ENCODE measurements at places on chromosomes 2 and 18. TPM values are rescaled to one million over a fixed set of nuclear protein-coding genes. Genes with fewer than 3 reads are reported as not detected.

The ANKRD62 gene
- not detected for total RNA-seq

- no peak overlapping the region for H3K4me3 ChIP-seq
- H3K4me1 ChIP-seq, result no peaks in the 10 kb centered on the region
- peak overlapping the region; percentile 77 for H3K27ac ChIP-seq
- H3K36me3 ChIP-seq, result peaks cover 2% of the 10 kb centered on the region
- peak; percentile 78 for DNase-seq
These were observed 48.0 kb downstream of the TRABD2A start for GRCh38 chr2:84832772-84833461.

DNA sequence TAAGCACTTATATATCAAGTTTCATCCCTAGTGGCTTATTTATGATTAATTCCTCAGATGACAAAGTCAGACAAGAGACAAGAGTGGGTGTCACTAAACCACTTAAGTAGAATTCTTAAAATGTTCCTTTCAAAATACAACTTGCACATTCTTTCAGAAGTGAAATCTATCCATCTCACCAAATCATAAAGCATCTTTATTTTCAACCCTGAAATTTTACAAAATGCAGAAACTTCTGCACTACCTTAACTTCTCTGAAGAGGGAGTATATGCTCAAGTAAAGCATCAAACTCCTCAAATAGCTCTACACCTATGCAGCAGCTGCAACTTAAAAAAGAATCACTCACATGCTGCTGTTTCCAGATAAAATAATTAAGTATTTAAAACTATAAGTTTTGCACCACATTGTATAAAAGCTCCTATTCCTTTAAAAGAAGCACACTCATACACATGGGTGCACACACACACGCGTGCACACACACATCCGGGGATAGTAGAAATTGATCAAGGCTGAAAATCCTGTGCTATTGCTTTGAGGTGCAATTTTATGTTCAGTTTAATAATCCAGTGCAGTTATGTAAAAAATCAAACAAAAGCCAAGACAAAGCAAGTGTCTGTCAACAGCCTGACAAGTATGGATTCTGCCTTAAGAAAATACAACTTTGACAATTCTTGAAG lies 244.5 kb downstream of the TCF4 start:
- no peak overlapping the region for H3K27ac ChIP-seq
- H3K4me3 ChIP-seq, result no peak overlapping the region
- H3K4me1 ChIP-seq, result peaks cover 11% of the 10 kb centered on the region
- H3K27me3 ChIP-seq, result no peaks in the 10 kb centered on the region
- DNase-seq, result no peak
- no peaks in the 10 kb centered on the region for H3K36me3 ChIP-seq

- H3K27me3 ChIP-seq, result peaks cover 34% of the 10 kb centered on the region
- no peak overlapping the region for H3K4me3 ChIP-seq
- DNase-seq, result no peak
These were observed 45.5 kb downstream of the SERPINB7 start for GRCh38 chr18:63820694-63821093.

The TMEM17 gene
- 0.98 TPM for total RNA-seq

The PROM2 gene
- 2.9 TPM for total RNA-seq

GRCh38 chr18:73059280-73059679 lies 191.5 kb upstream of the NETO1 start:
- DNase-seq, result no peak
- no peak overlapping the region for H3K4me3 ChIP-seq
- no peak overlapping the region for H3K27ac ChIP-seq
- no peaks in the 10 kb centered on the region for H3K27me3 ChIP-seq
- no peaks in the 10 kb centered on the region for H3K4me1 ChIP-seq
- no peaks in the 10 kb centered on the region for H3K36me3 ChIP-seq

- H3K4me3 ChIP-seq, result no peak overlapping the region
- no peaks in the 10 kb centered on the region for H3K4me1 ChIP-seq
- no peak for DNase-seq
- H3K27me3 ChIP-seq, result no peaks in the 10 kb centered on the region
- H3K27ac ChIP-seq, result no peak overlapping the region
These were observed 8.5 kb downstream of the STEAP3 start for GRCh38 chr2:119231975-119232665.

DNA sequence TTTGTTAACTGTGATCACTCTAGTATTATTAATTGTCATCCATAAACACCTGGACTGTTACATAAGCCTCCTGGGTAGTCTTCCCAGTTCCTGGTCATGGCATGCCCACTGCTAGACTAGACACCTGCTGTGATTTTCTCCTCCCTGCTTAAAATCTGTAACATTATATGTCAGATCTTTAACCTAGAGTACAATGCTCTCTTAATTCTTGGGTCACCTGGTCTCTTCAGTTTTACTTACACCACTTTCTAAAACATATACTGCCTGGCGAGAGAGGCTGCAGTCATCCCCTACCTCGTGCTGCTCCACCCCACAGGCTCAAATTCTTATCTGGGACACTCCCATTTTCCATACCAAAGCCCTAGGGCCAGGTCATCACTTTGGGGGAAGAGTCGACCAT lies 161.3 kb downstream of the CDH2 start:
- H3K36me3 ChIP-seq, result no peaks in the 10 kb centered on the region
- no peak overlapping the region for H3K4me3 ChIP-seq
- no peak for DNase-seq
- no peak overlapping the region for H3K27ac ChIP-seq

The ANKAR gene
- total RNA-seq, result 18.9 TPM

DNA sequence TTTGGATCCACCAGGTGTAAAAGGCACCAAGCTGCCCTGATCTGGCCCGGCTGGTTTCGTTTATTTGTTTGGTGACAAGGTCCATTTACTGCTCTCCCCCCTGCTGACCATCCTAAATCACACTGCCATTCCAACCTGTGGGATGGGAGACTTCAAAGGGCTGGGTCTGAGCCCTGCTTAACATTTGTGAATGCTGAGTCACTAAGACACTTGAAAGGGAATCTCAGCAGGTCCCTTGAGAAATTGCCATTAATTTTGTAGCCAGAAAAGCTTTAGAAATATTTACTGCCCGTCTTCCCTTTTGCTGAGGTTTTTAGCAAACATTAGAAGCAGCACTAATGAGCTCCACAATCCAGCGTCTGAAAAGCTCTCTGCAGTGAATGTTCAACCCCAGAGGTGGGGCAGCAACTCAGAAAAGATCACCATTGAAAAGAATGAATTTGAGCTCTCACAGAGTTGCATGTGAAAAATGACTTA lies 133.8 kb downstream of the ARL4C start:
- no peak for DNase-seq
- H3K27me3 ChIP-seq, result no peaks in the 10 kb centered on the region
- H3K27ac ChIP-seq, result no peak overlapping the region
- H3K36me3 ChIP-seq, result no peaks in the 10 kb centered on the region
- no peaks in the 10 kb centered on the region for H3K4me1 ChIP-seq
- H3K4me3 ChIP-seq, result no peak overlapping the region

The SPOPL gene
- 33.4 TPM for total RNA-seq

DNA sequence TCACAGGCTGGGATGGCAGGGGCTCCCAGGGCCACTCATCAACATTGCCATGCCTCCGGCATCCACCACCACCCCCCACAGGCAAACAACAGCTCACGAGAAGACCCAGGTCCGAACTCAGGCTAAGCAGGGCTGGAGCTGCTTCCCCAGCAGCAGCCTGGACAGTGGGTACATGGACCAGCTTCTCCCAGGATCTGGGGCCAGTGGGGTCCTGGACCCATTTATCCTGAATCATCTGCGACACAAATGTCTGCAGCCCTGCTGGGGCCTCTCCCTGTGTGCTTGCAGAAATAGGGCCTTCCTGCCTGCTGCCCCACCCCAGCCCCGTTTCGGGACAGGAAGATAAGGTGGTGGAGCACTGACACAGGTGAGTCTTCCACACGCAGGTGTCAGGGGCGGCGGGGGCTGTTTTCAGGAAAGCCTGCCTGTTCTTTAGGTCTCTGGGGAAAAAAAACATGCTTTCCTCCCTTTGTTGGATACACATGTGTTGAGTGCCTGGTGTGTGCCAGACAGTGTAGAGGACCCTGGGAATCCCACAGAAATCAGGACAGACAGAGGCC lies 4.5 kb downstream of the PRLH start:
- no peak overlapping the region for H3K27ac ChIP-seq
- H3K4me1 ChIP-seq, result no peaks in the 10 kb centered on the region
- H3K27me3 ChIP-seq, result no peaks in the 10 kb centered on the region
- no peaks in the 10 kb centered on the region for H3K36me3 ChIP-seq
- no peak overlapping the region for H3K4me3 ChIP-seq

DNA sequence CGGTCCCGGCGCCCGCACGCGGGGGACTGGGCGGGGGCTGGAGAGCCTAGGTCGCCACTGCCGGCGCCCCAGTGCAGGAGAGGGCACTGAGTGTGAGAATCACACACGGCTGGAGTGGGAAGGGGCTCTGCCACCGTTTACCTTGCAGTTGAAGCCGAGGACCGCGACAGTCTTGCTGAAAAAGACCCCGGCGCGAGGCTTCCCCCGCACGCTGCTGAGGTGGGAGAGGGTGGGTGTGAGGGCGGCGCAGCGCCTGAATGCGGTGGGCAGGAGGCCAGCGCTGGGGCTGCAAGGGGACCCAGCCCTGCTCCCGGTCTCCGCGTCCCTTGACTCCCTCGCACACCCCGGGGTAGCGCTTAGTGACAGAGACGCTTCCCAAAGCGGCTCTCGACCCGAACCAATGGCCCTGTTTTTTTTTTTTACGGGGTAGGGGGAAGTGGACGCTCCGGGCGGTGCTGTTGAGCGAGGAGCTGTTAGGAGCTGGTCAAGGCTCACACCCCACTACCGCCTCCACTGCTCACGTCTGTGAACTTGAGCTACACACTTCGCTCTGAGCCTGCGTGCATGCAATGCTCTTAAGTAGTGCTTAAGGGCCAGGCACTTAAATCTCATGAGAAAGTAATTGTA lies 794 bp downstream of the NOTO start:
- H3K27ac ChIP-seq, result no peak overlapping the region
- peak overlapping the region; percentile 59 for H3K4me3 ChIP-seq
- peaks cover 74% of the 10 kb centered on the region for H3K27me3 ChIP-seq
- H3K4me1 ChIP-seq, result peaks cover 10% of the 10 kb centered on the region

DNA sequence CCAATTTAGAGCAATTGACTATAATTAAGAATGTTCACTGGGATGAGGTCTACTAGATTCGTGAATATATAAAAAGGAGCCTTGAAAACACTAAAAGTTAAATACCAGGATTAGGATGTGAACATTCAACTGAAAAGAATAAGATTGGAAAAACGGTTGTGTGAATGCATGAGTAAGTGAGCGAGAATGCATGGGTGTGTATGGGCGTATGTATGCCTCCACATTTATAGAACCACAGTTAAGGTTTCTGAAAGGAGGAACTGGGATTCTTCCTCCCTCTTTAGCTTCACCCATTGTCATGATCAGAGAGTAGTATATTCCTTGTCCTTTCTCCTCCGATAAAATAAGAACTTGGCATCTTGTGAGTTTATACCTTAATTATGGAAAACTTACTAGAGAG lies 151.1 kb upstream of the UBE2E3 start:
- H3K27ac ChIP-seq, result no peak overlapping the region
- H3K27me3 ChIP-seq, result no peaks in the 10 kb centered on the region
- no peaks in the 10 kb centered on the region for H3K4me1 ChIP-seq

The GBX2 gene
- total RNA-seq, result 0.69 TPM

DNA sequence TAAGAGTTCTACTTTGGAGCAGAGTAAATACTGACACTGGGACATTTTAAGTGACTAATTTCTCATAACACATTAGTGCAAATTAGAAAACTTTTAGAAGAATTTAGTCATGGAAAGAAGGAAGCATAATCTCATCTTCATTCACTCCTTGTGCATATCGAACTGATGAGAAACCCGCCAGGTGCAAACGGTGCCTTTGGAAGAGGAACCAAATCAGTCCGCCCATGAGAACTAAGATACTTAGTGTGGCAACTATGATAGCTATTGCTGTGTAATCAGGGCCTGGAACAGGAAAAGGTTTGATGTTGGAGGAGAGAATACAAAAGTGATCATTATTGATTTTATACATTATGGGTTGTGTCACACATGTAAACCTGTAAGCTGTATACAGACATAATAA lies 6.9 kb upstream of the CD302 start:
- H3K4me3 ChIP-seq, result no peak overlapping the region
- H3K27ac ChIP-seq, result no peak overlapping the region
- DNase-seq, result no peak
- peaks cover 54% of the 10 kb centered on the region for H3K36me3 ChIP-seq
- no peaks in the 10 kb centered on the region for H3K27me3 ChIP-seq

- DNase-seq, result no peak
These were observed 117.1 kb upstream of the BOD1L2 start for GRCh38 chr18:57029761-57030160.

- no peak for DNase-seq
- H3K27me3 ChIP-seq, result no peaks in the 10 kb centered on the region
- no peaks in the 10 kb centered on the region for H3K4me1 ChIP-seq
- H3K36me3 ChIP-seq, result no peaks in the 10 kb centered on the region
- H3K27ac ChIP-seq, result no peak overlapping the region
These were observed 70.0 kb downstream of the TMEM18 start for GRCh38 chr2:607172-607571.

The LAMA1 gene
- total RNA-seq, result 2.1 TPM

DNA sequence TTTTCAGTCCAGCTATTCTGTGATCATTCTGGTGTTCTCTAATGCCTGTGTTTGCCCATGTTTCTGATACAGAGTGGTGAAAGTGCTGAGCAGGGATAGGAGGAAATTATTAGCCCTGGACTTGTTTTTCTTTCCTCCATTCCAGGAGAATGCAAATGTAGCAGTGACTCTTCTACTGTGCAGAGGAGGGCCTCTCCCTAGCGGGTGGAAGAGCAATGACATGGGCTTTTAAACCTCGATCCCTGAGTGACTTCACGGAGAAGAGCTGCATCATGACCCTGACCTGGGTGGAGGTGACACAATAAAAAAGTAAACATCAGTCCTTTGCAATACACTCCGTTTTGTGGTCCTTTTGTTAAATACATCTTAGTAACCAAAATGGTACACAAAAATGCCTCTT lies 68.0 kb upstream of the NETO1 start:
- DNase-seq, result no peak
- H3K27me3 ChIP-seq, result no peaks in the 10 kb centered on the region
- no peak overlapping the region for H3K27ac ChIP-seq

DNA sequence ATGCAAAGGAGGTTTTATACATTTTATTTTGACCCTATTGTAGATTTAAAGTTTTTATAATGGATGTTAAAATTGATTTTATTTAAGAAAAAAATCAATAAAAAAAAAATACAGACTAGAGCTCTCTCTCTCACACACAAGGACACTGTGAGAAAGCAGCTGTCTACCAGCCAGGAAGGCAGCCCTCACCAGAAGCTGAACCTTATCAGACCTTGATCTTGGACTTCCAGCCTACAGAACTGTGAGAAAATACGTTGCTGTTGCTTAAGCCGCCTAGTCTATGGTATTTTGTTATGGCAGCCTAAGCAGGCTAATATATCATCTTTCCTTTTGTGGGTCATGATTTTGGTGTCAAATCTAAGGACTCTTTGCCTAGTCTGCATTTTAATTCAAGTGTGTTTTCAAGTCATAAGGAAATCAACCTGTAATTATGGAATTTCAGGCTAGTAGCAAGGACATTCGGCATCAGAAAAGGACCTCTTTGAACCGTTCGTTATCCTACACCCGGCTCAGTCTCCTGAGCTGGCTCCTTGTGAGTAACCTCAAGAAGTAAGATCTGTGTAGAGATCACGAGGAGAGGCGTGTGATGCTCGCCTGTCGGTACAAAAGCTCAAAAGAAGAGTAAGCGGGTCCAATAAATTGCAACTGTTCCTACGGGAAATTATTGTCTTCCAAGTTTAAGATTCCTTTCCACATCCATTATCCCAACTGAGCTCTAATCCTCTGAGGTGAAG lies 98.2 kb downstream of the PDCL3 start:
- no peak overlapping the region for H3K4me3 ChIP-seq
- H3K27me3 ChIP-seq, result no peaks in the 10 kb centered on the region
- H3K27ac ChIP-seq, result no peak overlapping the region

GRCh38 chr18:43587538-43588153 lies 310.4 kb upstream of the SYT4 start:
- no peaks in the 10 kb centered on the region for H3K4me1 ChIP-seq
- no peak overlapping the region for H3K27ac ChIP-seq
- H3K27me3 ChIP-seq, result no peaks in the 10 kb centered on the region
- H3K36me3 ChIP-seq, result no peaks in the 10 kb centered on the region

Data from spleen (tissue), 13 donors.